Tibial nerve (tissue), 4 donors: ENCODE measurements at places on chromosomes 4 and X. TPM values are rescaled to one million over a fixed set of nuclear protein-coding genes. Genes with fewer than 3 reads are reported as not detected.

DNA sequence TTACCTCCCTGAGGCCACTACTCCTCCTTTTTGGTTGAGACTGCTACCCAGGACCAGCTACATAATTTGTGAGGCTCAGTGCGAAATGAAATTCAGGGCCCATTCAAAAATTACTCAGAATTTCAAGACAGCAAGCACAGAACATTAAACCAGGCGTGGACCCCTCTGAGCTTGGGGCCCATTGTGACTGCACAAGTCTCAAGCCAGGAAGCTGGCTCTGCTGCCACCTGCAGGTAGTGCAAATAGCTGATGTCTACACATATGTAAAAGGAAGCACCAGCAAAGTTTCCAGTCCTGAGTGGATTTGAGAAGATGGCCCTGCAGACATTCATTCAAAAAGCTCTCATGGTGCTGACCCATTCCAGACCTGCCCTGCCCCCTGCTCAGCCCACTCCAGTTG, 213.4 kb upstream of the LNX1 start:
- no peak overlapping the region for H3K27ac ChIP-seq
- H3K4me1 ChIP-seq = no peaks in the 10 kb centered on the region
- H3K27me3 ChIP-seq = no peaks in the 10 kb centered on the region
- H3K36me3 ChIP-seq = no peaks in the 10 kb centered on the region

GRCh38 chrX:20668550-20668949, 401.8 kb upstream of the RPS6KA3 start:
- H3K27me3 ChIP-seq = no peaks in the 10 kb centered on the region
- H3K36me3 ChIP-seq = no peaks in the 10 kb centered on the region
- H3K4me1 ChIP-seq = no peaks in the 10 kb centered on the region
- H3K4me3 ChIP-seq = no peak overlapping the region

Gene MED12
- 65.8 TPM for total RNA-seq

- H3K4me1 ChIP-seq = no peaks in the 10 kb centered on the region
- DNase-seq = no peak
- H3K36me3 ChIP-seq = no peaks in the 10 kb centered on the region
- no peak overlapping the region for H3K27ac ChIP-seq
Observed at GRCh38 chr4:156472624-156473023, 499.0 kb downstream of the PDGFC start.

Gene HERC5
- 9.2 TPM for total RNA-seq

Gene NDST4
- 0.20 TPM for total RNA-seq

Gene DDX53
- not detected for total RNA-seq

DNA sequence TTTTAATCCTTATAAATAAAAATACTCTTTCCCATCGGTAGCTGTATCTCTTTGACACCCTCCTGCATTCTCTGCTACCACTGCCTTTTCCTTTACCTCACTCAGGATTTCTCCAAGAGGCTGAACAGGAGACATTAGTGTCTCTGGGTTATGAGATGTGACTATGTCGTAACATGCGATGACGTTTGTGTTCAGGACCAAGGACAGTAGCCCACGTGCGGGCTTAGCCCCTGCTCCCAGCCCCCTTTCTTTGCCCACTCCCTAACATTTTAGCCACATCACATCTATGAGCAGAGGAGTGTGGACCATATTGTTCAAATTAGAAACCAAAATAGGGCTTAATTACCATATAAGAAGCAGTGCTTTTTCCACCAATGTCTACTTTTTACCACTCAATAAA, 369.3 kb downstream of the FBXW7 start:
- H3K4me3 ChIP-seq = no peak overlapping the region
- H3K27ac ChIP-seq = no peak overlapping the region
- H3K27me3 ChIP-seq = no peaks in the 10 kb centered on the region
- H3K36me3 ChIP-seq = no peaks in the 10 kb centered on the region

Gene TRIM75
- not detected for total RNA-seq

Gene EOLA2
- total RNA-seq = 38.1 TPM

- no peaks in the 10 kb centered on the region for H3K4me1 ChIP-seq
- no peaks in the 10 kb centered on the region for H3K36me3 ChIP-seq
- H3K27ac ChIP-seq = no peak overlapping the region
- H3K4me3 ChIP-seq = no peak overlapping the region
- DNase-seq = no peak
- H3K27me3 ChIP-seq = no peaks in the 10 kb centered on the region
Observed at GRCh38 chrX:75229774-75230173, 44.1 kb upstream of the UPRT start.

GRCh38 chrX:14411326-14411725, 118.0 kb upstream of the GLRA2 start:
- H3K27me3 ChIP-seq = no peaks in the 10 kb centered on the region
- no peak overlapping the region for H3K4me3 ChIP-seq
- H3K4me1 ChIP-seq = no peaks in the 10 kb centered on the region
- no peaks in the 10 kb centered on the region for H3K36me3 ChIP-seq
- no peak overlapping the region for H3K27ac ChIP-seq

Gene NUDT6
- 8.7 TPM for total RNA-seq

GRCh38 chr4:12612876-12613275, 871.3 kb downstream of the RAB28 start:
- H3K27ac ChIP-seq = no peak overlapping the region
- H3K4me1 ChIP-seq = no peaks in the 10 kb centered on the region
- no peak for DNase-seq
- H3K36me3 ChIP-seq = no peaks in the 10 kb centered on the region

DNA sequence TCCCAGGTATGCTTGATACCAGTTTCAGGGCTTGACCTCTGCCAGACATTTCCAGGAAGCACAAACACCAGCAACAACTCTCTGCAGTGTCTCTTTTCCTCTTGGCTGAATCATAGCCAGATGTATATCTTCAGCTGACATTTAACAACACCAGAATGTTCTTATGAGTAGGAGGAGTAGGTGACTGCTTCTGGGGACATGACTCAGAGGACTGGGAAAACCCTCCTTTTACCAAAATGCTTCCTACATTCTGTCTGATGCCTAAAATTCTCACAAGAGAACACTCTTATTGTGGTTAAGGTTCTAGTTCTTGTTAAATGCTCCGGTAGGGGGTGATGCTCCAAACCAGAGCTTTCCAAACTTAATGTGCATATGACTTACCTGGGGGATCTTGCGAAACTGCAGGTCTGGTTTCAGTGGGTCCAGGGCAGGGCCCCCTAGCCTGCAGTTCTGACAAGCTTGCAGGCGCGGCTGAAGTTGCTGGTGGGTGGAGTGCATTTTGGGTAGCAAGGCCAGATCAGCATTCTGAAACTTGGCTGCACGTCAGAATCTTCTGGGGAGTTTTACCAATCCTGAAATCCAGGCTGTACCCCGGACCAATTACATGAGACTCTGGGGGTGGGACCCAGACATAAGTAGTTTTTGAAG, 329.3 kb upstream of the RPS6KA3 start:
- no peaks in the 10 kb centered on the region for H3K4me1 ChIP-seq
- no peaks in the 10 kb centered on the region for H3K36me3 ChIP-seq
- H3K4me3 ChIP-seq = no peak overlapping the region
- H3K27ac ChIP-seq = no peak overlapping the region
- H3K27me3 ChIP-seq = no peaks in the 10 kb centered on the region
